Activated CD8-positive, alpha-beta memory T cell treated with anti-CD3 and anti-CD28 coated beads, Interleukin-2, amount 50 U/mL, for 48 hours (primary cell): ENCODE measurements at places on chromosomes 2 and 18.

DNA sequence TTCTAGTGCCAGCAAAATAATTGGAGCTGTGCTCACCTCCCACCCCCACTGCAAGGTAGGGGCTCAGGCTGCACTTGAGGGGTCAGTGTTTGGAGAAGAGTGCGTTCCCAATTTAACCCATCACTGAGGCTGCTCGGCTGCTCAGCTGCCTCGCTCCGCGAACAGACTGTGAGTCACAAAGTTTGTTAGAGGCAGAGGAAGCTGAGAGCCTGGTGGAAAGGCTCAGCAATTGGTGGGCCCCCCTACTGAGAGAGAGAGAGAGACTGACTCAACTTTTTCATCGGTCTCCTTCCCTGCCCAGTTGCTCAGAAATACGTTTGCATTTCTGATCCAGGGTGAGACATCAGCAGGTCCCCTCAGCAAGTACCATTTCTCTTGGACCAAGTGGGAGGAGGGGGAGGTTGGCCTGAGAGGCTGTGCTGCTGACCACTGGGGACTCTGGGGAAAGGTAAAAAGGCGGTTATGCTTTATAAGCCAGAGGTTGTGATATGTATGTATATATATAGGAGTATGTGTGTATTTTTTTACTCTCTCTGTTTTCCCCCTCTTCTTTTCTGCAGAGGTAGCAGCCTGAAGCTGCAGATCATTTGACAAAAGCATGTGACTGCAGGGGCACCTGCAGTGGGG, 1.5 kb downstream of the EFR3B start:
- peak; percentile 77 for DNase-seq

DNA sequence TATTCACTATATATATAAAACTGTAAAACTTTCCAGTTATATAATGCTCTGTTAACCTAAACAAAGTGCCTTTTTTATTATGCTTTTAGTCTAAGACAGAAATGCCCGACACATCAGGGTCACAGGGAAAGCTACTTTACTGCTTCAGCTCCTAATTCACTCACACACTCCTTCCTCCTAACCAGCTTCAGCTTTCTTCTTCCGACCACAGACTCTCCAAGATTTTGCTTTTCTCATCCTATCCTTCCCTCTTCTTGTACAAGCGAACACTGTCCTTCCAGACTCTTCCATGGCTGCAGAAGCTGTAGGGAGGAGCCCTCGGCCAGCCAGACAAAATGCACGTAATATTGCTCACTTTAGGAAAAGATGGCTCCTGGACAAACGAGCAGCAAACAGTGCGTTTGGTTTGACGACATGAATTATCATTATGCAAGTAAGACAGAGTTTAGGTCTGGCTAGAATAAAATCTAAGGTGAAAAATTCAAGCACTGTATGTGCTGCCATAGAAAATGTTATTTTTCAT, 47.5 kb upstream of the HNRNPA3 start:
- no peak for DNase-seq

DNA sequence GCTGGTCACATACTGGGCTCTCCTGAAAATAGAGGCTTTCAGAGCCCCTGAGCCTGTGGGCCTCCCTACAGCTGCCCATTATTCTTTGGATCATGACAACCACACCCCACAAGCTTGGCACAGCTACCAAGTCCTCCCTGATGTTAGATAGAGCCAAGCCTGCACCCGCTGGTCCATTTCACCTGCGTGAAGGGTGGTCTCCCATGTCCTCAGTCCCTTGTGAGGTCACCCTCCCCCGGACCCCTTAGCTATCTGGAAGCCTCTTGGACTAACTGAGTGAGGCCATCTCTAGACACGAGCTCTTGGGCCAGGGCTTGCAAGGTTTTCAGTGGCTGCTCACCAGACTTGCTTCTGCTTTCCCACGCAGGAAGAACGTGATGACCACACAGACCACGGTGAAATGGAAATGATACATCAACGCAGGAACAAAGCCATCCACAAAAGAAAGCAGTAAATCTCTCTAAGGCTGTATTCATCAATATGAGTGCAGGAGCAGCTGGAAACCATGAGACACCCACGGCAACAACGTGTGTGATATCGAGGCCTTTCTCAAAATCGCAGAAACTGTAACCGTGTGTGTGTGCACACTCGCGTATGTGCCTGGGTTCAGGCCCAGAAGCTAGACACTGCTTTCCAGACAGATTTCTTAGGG, 10.1 kb upstream of the MAL start:
- no peak for DNase-seq

GRCh38 chr2:209442939-209443338, 19.1 kb downstream of the MAP2 start:
- DNase-seq: no peak

DNA sequence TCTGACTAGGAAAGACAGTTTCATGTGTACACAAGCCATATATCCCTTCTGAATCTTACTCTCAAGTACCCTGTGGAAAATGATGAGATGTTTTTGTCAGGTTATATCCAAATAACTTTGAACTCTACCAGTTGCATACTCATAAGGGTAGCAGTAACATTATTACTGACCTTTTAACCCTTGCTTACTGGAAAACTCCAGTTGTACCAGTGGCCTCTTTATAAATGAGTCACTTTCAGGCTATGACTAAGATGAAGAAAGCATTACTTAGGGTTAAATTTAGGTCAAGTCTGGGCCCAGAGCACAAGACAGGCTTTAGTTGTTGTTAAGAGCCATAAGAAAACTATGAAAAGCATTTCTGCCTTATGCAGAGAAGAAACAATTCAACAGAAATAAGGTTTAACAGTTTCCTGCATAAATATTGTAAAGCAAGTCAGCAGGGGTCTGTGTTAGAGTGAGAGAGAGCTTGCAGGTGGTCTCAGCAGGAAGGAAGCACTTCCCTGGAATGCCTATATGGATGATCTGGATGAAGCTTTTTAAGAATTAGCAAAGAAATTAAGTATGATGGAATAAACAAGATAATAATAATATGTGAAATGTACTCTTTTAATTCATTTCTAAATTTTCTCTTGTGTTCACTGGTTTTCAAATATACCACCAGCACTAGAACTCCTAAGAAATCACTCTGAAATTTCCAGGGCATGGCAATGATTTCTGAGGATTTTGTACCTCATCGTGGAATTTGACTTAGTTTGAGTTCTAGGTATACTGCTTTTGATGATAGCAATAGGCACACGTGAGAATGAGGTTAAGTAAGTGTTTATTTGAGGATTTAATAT, 126.6 kb downstream of the UBE2E3 start:
- DNase-seq: no peak

DNA sequence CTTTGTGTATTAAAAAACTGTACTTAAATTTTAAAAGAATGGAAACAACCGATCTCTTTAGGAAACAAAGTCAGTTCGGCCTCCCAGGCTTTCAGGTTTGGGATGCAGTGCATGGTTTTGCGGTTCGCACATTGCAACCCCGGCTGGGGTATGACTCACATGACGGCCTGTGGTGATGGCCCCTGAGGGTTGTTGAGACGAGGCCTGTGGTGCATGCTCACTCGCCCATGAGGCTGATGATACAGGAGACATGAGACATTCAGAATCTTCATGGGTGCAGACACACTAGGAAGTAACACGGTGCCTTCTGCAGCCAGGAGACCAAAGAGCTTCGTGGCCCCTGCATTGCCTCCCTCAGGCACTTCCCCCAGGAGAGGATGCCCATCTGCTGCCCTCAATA, 724.6 kb upstream of the SALL3 start:
- DNase-seq: no peak

GRCh38 chr2:118874324-118874723, 26.9 kb upstream of the EN1 start:
- no peak for DNase-seq

DNA sequence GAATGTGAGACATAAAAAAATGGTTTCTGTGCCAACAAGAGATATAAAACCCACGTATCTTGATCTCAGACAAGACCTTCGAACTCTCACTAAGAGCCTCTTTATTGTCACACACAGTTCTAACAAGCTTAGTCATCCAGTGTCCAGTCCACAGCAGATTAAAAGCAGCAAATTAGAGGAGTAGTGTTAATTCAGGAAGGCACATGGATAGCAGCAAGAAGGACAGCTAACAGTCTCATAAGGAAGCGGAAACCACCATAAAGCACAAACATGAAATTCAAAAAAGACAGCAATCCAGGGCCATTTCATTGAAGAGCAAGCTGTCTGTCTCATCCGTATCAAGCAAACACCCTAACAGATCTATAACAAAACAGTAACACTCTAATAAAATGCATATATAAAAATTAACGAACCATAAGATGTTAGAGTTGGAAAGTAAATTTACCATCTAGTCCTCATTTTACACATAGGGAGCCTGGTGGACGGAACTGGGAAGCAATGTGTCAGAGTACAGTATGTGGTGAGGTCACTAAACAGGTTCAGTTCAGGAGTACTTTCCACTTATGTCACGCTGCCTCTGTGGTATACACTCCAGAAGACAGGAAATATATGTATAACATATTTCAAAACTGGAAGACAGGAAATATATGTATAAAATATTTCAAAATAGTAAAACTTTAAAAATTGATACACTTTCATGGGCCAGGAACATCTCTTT, 18.3 kb downstream of the AAK1 start:
- DNase-seq: no peak

DNA sequence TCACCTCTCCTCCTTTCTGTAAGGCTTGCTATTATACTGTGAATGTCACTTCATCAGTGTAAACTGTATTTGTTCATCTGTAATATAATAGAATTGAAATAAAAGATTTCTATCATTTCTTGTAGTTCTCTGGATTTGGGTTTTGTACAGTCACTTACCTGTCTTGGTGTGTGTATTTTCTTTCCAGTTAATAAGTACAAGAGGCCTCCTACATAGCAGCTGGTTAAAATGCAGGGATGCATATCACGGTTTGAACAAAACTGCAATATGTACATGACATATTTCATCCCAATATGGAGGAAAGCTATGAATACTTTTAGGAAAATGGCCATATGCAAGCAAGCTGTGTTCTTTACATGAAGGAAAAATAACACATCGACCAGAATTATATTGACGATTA, 5.4 kb upstream of the STAT1 start:
- DNase-seq: no peak

DNA sequence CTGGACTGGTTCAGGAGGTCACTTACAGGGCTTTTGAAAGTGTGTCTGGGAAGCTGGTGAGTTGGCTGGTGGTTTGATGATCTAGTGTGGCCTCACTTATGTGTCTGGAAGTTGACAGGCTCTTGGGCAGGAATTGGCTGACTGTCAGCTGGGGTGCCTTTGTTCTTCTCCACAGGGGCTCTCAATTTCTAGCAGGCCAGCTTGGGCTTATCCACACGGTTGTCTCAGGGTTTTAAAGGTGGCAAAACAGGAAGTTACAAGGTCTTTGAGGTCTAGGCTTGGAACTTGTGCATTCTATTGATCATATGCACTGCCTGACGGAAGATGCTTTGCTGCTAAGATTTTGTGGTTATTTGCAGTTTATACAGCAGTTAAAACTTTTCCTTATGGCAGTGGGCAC, 52.0 kb upstream of the CELF4 start:
- no peak for DNase-seq

GRCh38 chr2:121018136-121019061, 266.6 kb downstream of the TFCP2L1 start:
- DNase-seq: no peak

GRCh38 chr2:28283861-28284260, 108.8 kb upstream of the FOSL2 start:
- DNase-seq: no peak

DNA sequence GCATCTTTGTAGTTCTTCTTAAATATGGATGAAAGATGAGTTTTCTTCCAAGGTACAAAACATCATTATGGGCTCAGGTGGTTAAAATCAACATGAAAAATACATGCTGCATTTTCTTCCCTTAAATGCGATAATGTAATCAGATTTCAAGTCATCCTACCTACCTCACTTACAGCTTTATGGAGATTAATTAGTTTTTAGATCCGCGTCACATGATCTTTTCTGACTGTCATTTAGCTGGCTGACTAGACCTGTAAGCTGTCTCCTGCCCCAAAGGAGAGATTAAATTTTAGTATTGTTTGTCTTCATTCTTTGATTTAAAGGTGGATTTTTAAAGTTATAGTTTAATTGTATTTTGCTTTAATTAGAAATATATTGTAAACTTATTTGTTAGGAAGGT, 678.0 kb upstream of the ZEB2 start:
- no peak for DNase-seq

DNA sequence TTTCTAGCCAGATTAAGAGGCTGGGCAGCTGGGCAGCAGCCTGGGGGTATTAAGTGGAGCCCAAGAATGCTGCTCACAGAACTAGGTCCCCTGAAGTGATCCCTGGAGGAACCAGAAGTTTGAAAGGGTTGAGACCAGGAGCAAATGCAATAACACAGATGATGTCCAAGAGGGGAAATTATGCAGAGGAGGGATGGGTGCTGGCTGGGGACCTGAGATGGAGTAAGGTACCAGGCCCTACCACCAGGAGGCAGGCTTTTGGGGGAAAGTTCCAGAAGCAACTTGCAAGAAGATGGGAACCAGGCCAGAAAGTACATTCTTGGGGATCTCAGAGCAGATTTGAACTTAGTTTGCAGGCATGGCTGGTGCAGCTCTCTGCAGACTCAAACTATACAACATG, 175.1 kb downstream of the NCK2 start:
- DNase-seq: peak; percentile 67

GRCh38 chr2:95760806-95761525, 169.2 kb downstream of the TRIM43 start:
- no peak for DNase-seq

DNA sequence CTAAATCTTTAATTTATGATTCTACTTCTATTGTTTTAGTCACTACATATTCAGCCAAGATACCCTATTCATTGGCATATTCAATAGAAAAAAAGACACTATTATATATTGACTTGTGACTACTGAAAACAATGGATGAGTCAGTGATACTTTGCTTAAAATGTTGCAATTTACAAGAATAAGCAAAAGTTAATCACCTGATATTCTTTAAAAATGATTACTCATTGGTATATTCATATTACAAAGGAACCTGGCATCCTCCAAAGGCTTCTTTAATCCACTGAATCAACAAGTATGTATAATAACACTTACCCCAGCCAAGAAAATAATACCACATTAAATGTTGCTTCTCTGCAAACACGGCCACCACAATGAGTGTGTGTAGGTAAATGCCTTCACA, 87.8 kb downstream of the CALCRL start:
- DNase-seq: no peak

GRCh38 chr18:48922801-48923730, 27.7 kb downstream of the SMAD7 start:
- DNase-seq: no peak

- DNase-seq: no peak
Measured at GRCh38 chr2:158741625-158742024, 53.5 kb upstream of the DAPL1 start.

GRCh38 chr2:26585966-26586365, 55.2 kb downstream of the CIB4 start:
- peak; percentile 45 for DNase-seq

- DNase-seq: no peak
Measured at GRCh38 chr2:148058641-148059040, 37.8 kb downstream of the MBD5 start.
